Daoy (cell line): ENCODE measurements at places on chromosomes 3 and 15. TPM values are rescaled to one million over a fixed set of nuclear protein-coding genes. Genes with fewer than 3 reads are reported as not detected.

DNA sequence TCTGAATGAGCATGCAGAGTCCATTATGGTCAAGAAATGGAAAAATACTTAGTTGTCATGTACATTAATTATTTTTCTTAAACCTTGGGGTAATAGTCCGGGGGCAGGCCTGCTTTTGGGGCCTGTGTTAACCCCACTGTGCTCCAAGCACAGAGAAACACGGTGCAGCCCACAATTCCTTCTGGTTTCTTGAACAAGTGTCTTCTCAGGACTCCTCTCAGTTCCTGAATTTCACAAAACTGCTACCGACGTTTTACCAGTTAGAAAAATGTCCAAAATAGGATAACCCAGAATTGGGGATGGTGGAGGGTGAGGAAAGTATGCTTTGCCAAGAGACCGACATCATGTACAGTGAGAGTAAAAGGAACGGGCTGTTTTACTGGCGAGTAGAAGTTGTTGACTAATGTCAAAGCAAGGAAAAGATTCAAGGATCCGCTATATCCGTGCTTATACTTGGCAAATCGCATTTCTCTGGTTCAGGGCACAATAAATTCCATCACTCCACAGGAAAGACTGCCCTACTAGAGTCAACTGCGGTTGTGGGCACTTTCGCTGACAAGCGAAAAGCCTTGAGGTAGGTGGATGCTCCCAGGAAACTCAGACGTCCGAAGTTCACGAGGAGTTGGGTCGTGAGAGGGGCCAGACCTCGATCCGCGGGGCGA lies 495 bp upstream of the NXPE3 start:
- no peak for DNase-seq

- peak; percentile 25 for DNase-seq
Observed at GRCh38 chr15:72116731-72117485, 1.0 kb downstream of the MYO9A start.

AGBL1 gene
- total RNA-seq: not detected in 2 replicates

A4GNT gene
- total RNA-seq: not detected in 2 replicates

GASK1A gene
- total RNA-seq: 0.11 TPM in 1 of 2 replicates, not detected in the other

GOLGA6L7 gene
- not detected in 2 replicates for total RNA-seq

RTP1 gene
- total RNA-seq: not detected in 2 replicates
